ENCODE measurements at places on chromosomes 2 and 18.

DNA sequence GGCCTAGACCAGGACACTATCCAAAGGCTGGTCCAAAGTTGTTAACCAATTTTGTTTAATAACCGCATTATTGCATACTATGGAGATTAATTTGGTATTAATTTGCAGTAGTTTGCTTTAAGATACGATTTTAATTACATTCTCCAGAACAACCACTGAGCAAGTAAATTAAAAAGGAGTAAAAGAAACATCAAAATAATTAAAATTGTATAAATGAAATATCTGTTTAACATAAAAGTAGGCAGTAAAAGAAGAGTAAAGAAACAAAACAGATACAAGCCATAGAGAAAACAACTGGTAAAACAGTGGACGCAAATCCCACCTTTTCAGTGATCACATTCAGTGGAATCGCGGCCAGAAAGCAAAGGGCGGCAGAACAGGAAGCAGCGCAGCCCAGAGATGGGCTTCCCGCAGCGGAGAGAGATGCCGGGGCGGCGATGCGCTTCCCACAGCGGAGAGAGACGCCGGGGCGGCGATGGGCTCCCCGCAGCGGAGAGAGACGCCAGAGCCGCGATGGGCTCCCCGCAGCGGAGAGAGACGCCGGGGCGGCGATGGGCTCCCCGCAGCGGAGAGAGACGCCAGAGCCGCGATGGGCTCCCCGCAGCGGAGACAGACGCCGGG is 176.8 kb downstream of the RTP5 start:
- DNase-seq = no peak

DNA sequence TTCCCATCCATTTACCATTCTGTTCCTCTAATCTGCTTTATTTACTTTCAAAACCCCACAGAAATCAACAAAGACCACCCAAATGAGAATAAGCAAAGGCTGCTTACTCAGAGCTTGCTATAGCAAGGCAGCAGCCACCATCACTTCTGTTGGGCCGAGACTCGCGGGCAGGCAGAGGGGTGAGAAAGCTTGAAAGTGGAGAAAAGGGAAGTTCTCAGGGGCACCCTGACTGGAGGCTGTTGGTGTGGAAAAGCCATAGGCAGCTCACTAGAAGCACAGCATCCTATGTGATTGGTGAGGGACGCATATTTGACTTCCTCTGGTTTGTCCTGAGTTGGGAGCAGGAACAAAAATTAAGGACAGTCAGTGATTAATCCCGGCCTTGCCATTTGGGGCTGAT is 269.7 kb upstream of the THSD7B start:
- no peak for DNase-seq

- DNase-seq = no peak
Measured at GRCh38 chr18:60067426-60068210, 167.8 kb downstream of the PMAIP1 start.

DNA sequence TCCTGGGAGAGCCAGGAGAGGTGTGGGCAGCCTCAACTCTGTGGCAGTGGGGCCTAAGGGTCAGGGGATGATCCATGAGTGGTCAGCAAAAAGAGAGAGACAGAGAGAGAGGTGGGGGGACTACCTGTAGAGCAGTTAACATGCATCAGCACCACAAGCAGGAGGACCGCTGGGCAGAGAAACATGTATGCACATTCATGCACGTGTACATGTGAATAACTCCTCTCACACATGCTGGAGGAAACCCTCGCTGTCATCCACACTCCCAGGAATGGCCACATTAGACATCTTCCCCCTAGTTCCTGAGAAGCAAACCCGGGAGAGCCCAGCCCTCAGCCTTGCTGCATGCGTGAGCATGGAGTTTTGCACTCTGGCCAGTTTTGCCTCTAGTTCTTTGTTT is 166.1 kb downstream of the SMAD7 start:
- DNase-seq = no peak

- DNase-seq = no peak
Measured at GRCh38 chr18:48674758-48675351, 136.0 kb downstream of the CTIF start.
